NCI-H510A (cell line): ENCODE measurements at places on chromosomes 5 and 9.

DNA sequence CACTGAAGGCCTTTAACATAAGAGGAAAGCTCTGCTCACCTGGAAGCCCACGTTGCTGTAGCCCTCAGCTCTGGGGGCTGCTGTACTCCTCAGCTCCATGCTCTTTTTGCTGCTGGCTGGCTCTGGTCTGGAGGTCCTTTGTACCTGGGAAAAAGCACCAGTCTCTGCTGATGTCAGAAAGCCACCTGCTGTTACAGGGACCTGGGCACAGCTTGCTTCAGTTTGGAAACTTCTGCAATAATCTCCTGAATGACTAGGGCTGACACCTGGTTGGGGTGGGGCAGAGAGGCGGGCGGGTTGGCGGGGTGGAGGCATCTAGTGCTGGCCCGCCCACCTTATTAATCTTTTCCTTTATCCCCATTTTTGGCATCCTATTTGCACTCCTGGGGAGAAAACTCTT lies at the start of gene SLC28A3:
SLC28A3 (minus strand) TSS at position 224 of the 400 bp plus-strand sequence; CDS start at position 99, 125 bp downstream.
- DNase-seq, result no peak

DNA sequence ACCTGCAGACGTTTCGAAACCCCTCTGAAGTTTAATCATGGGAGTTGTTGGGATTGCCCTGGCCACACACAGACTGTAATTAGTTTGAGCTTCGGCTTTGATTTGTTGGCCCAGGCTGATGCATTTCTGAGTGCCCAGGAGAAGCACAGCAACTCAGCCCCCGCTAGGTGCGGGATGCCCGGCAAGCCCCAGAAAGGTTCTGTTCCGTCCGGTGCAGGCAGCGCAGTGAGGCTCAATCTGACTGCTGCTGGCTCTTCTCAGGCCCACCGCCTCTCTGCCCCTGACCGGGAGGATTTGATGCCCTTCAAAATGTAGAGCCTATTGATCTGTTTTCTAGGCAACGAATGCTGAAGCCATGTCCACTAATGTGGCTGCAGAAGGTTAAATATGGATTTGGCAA lies 73.4 kb upstream of the TAF11L2 start:
- DNase-seq, result no peak

DNA sequence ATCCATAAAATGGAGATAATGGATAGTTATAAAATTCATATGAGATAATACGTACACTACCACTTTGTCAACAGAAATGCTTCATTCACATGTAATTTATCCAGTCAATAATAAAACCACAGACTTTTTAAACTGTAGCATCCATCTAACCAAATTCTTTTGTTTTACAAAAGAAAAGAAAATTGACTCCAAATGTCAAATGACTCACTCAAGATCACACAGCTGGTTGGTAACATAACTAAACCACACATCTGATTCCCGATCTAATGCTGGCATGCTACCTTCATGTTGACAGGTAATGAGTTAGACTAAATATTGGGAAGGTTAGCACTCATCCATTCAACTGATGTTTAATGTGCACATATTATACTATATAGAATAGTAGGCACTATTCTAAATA lies 4.9 kb downstream of the FRMD3 start:
- DNase-seq, result no peak

DNA sequence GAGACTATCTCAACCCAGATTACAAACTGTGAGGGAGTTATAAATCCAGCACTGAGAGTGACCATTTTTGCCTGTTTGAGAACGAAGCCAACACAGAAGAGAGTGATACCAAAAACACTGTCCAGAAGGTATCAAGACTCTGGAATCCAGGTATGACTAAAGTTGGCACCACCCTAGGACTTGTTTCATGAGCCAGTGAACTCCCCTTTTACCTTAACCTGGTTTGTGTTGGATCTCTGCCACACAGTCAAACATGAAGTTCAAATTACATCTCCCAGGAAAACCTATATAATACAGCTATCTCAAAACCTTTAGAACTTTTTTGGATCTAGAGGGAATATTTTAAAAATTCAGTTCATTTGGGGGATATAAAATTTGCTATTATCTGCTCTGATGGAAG lies 11.4 kb downstream of the ZBTB5 start:
- DNase-seq, result no peak

DNA sequence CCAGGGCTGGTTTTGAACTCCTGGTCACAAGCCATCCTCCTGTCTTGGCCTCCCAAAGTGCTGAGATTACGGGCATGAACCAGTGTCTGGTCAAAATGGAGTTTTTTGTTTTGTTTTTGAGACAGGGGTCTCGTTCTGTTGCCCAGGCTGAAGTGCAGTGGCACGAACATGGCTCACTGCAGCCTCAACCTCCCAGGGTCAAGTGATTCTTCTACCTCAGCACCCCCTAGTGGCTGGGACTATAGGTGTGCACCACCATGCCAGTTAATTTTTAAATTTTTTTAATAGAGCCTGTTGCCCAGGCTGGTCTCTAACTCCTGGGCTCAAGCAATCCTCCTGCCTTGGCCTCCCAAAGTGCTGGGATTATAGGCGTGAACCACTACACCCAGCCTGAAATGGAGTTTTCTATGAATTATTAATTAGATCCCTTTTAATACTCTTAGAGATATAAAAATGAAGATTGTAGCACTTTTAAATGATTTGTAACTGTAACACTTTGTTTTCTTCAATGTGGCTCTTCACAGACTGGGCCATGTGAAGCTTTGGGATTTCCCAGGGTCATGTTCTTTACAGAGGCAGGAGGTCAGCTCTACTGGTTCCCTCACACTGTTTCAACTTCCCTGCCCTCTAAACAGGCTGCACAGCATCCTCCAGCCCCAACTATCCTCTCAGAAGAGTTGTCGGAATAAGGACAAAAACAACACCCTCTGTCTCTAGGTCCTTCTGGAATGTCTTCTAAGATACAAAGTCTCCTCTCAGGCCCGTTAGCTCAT lies 32.7 kb upstream of the SPARC start:
- DNase-seq, result no peak

DNA sequence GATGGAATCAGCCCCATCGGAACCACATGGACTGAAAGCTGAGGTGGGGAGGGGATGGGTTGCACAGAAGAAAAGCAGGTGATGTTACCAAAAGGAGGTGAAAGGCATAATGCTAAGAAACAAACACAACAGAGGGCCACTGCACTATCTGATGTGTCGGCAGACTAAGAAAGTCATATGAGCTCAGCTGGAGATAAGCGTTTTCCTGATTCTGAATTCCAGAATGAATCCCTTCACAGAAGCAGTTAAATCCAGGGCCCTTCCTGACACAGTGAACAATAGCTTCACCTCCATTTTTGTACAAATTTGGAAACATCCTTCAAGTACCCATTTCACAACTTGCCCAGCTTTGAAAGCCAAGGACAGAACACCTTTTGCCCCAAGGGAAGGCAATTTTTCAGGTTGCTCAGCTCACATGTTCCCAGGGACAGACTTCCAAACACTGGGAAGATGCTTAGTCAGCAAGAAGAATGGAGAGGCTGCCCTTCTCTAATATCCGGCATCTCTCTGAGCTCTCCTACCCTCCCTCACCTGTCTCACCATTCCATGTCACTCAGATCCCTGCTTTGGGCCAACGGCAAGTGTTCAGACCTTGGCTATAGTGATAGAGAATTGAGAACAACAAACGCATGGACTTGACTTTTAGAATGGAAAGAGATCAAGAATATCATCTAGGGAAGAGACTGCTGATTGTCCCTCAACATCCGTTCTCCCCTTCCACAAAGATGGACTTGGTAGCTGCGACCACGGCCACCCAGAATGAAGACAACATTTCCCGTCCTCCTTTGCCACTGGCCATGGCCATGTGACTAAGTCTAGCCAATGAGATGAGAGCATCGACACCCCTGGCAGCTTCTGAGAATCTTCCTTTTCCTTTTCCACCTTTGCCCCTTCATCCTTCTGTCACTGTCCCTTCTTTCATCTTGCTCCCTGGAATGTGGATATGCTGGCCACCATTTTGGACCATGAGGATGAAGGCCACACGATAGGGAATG lies 68.6 kb upstream of the IL17B start:
- DNase-seq, result no peak

GRCh38 chr5:119537704-119538103 lies 85.4 kb downstream of the HSD17B4 start:
- DNase-seq, result no peak

GRCh38 chr5:58024151-58024550 lies 435.7 kb downstream of the PLK2 start:
- DNase-seq, result no peak

DNA sequence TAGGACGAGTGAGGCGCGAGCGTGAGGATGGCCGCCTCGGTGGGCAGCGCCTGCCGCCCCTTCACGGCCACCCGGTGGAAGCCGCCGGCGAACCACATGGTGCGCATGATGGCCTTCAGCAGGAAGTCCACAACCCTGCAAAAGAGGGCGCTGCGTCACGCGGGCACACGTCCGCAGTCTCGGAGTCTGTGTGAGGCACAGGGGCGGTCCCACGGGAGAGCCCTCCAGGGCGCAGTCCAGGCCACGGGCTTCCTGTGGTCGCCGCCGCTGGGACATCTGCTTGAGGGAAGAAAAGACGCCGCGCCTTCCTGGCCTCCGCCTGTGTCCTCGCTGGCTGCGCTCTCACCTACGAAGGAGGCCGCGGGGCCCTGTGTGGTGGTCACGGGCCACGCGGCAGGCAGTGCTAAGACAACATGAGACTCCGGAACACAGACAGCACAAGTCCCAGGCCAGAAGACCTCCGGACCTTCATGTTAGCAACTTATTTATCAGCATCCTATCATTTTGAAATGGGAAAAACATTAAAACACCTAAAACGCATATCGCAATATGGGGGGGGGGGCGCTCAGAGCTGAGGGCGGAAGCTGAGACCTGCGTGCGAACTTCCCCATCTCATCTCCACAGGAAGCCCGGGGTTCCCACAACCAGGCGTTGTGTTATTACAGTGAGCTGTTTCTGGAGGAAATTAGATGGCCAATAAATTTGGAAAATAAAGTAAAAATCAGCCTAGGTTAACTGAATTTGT lies 28.8 kb downstream of the LPCAT1 start:
- DNase-seq, result no peak

GRCh38 chr5:177071666-177072385 lies 14.9 kb upstream of the FGFR4 start:
- peak; percentile 13 for DNase-seq

- DNase-seq, result peak; percentile 23
These were observed 84.2 kb downstream of the ZNF608 start for GRCh38 chr5:124662181-124662781.

GRCh38 chr9:93058355-93059010 lies at the start of gene SUSD3:
TSS of gene SUSD3 (plus strand) at chr9:93058701. CDS start at chr9:93058743, 42 bp downstream.
- DNase-seq, result no peak

- DNase-seq, result no peak
These were observed 149.7 kb upstream of the COL5A1 start for GRCh38 chr9:134491856-134492255.

DNA sequence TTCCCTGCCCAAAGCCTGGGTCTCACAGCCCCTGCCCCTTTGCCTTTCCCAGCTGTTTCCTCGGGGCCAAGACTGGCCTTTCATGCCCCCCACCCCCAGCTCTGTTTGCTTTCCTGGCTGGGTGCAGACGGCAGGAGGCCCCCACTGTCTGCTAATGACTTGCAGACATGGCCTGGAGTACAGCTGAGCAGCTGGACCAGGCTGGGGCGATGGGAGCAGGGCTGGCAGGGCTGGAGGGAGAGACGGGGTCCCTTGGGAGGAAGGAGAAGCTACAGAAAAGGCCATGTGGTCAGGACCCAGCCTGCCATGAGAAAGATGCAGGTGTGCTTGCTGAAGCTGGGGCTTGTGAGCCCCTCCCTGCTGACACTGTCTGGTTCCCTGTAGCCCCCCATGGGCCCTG lies 28.3 kb upstream of the GFPT2 start:
- DNase-seq, result no peak

DNA sequence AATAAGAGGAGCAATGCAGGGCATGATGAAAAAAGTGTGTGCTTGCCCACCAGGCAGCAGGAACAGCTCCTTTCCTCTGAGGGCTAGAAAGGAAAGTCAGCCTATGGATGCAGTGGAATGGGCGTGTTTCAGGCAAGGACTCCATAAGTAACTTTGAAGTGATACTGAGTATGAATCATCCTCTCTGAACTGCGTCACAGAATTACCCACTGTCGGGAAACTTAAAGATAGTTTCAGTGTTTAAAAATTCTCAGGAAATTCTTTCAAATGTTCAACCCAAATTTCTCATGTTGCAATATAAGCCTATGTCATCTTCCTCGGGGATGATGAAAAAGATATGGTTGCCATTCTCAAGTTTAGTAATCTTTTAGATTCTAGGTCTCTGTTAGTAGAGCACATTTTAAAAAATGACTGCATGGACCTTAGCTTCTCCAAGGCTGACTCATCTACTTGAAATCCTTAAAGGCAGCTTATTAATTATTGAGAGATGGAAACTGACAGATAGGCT lies 27.7 kb downstream of the PTCD2 start:
- DNase-seq, result no peak

DNA sequence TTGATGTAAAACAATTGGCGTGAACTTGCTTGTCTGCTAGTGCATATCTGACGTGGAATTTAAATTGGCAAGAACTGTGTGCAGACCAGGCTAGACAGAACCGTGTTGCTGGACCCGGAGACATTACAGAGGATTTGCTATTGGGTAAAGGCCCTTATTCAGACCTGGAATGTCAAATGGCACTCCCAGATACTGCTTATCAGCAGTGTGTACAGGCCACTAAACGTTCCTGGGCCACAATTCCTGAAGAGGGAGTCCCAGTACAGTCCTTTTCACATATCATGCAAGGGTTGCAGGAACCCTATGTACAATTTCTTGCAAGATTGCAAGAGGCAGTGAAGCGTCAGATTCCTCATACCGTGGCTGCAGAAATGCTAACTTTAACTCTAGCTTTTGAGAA lies 13.5 kb upstream of the MCCC2 start:
- DNase-seq, result no peak

- DNase-seq, result no peak
These were observed 132.6 kb downstream of the GHR start for GRCh38 chr5:42555797-42556196.

DNA sequence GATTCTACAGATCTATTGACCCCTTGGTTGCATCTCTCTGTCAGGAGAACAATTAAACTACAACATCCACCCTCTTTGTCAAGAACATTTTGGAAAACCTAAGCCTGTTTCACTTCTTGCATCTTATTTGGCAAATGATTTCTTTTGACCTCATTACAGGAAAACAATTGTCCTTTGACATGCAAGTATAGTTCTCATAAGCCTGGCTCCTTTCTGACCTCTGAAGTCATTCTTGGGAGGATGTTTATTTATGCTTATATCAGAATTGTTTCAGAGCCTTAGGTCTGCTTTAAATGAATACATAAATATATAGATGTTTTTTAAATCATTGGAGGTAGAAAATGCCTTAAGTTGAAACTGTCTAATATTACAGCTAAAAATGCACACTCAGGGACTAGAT lies 361.3 kb upstream of the PTGER4 start:
- no peak for DNase-seq

DNA sequence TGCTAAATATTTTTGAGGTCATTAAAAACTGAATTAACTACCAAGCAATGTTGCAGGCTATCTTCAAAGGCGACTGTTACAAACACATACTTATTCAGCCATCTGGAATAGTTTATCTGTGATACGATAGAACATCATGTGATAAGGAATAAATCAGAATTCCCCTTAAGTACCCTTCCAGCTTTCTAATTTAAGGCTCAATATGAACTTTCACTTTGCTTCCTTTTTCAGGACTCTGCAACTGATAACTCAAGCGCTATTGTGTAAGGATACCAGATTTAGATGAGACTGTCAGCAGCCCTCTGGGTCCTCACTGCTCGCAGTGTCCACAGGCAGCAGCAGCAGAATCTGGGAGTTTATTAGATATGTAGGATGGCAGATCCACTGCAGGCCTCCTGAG lies 416.3 kb downstream of the SPATA31D1 start:
- DNase-seq, result no peak

- DNase-seq, result no peak
These were observed 103.3 kb upstream of the RASA1 start for GRCh38 chr5:87164409-87164808.

- DNase-seq, result no peak
These were observed 90.2 kb downstream of the RAPGEF1 start for GRCh38 chr9:131649646-131650045.
